ENCODE measurements at places on chromosomes 6 and 20.

DNA sequence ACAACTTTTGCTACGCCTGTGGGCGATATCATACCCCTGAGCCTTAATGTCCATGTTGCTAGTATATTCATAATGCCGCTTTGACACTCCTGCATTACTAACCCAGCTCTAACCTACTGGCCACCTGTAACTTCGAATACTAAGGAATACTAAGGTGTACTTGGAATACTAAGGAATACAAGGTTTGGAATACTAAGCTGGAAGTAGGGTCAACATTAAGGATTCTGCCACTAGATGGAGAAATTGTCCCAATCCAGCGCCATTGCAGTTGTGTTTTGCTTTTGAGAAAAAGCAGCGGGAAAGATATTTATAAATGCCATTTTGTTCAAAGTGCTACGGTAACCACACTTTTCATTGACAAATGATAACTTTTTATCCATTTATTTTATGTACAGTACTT lies 10.7 kb downstream of the TBXT start:
- no peak for DNase-seq

DNA sequence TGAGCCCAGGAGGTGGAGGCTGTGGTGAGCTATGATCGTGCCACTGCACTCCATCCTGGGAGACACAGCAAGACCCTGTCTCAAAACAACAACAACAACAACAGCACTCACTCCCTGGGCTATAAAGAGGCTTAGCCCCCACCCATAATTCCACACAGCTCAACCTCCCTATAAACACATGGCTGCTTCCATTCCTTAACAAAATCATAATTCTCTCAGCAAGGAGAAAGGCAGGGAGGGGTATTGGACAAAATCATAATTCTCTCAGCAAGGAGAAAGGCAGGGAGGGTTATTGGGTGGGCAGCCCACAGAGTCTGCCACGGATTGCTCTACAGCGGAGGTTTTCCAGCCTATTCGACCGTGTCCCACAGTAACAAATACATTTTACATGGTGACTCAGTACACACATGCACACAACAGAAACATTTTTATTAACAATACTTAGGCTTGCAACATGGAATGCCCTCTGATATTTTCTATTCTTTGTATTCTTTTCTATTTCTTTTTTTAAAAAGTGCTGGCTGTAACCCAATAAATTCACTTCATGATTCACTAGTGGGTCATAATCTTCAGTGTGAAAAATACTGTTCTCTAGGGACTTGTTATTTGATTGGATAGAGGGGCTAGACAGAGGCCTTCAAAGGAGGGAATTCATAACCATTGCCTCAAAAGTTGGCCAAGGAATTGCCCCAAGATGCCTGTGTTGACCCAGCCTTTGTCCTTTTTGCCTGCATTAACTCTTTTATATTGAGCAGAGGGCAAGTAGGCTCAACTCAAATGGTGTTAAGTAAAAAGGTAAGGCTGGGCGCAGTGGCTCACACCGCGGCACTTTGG lies 50.6 kb upstream of the ZMYND8 start:
- no peak for DNase-seq

GRCh38 chr6:158758941-158759479 lies 60.2 kb downstream of the EZR start:
- DNase-seq = peak; percentile 67

DNA sequence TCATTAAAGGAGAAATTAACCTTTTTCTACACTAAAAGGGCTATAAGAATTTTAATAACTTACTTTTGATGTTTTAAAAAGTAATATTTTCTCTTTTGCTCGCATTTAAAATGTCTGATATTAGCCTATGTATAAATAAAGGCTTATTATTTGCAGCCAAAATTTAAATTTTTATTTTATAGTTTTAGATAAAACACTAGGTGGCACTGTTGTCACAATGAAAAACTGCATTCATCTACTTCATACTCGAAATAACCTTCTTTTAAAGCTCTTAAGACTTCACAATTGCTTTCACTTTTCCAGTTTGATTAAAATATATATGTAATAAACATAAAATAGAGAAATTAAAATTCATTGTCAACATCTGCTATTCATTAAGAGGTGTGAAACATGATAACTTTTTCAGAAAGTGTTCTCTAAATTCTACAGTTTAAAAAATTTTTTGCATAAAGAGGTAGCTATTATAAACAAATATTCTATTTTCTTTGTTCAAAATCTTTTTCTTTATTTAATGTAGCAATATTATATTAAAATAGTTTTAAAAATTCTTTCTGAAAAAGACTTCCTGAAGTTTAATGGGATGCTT lies 78.8 kb upstream of the DEFB112 start:
- peak; percentile 2 for DNase-seq

DNA sequence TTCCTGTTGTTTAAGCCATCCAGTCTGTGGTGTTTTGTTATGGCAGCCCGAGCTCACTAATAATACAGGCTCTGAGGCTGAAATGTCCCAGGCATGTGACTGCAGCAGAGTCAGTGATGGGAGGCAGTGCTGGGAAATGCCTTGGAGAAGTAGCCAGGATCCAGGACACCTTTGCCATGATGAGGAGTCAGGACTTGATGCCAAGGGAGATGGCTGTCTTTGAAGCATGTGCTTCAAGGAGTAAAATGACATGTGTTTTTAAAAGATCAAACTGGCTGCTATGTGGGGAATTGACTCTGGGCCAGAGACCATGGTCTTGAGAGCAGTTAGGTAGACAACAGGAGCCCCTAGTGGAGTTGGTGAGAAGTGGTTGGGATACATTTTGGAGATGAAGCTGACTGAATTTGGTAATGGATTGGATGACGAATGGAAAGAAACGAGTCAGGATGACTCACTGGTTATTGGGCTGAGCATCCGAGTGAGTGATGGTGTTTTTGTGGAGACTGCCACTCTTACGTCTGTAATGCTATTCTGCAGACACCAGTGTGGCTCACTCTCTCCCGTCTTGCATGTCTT lies 322.2 kb downstream of the PLCB1 start:
- DNase-seq = peak; percentile 31

- DNase-seq = no peak
Measured at GRCh38 chr6:44245391-44245911, 1.4 kb upstream of the HSP90AB1 start.

DNA sequence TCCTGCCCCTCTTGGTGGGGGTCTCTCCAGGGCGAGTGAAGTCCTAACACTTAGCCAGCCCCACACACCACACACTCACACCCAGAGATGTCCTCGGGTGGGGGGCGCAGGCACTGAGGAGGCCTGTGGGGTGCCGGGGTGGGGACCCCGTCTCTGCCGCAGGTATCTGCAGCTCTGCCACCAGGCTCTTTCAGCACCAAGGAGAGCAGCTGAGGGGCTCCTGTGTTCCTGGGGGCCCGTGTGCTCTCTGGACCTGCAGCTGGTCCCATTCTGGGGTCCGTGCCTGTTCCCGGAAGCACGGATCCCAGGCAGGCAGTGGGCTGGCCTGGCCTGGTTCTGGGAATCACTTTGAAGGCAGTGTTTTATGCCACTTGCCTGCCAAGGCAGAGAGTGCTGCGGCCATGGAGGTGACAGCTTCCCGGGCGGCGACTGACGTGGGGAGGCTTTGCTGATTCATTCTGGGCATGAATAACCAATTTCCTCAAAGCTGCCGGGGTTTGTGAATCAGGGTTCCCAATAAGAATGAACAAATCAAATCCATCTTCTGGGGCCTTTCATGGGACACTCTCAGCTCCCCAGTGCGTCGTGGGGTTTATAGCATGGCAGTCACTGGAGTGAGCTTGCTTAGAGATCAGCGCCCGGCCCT lies 54.4 kb upstream of the SLCO4A1 start:
- DNase-seq = no peak

DNA sequence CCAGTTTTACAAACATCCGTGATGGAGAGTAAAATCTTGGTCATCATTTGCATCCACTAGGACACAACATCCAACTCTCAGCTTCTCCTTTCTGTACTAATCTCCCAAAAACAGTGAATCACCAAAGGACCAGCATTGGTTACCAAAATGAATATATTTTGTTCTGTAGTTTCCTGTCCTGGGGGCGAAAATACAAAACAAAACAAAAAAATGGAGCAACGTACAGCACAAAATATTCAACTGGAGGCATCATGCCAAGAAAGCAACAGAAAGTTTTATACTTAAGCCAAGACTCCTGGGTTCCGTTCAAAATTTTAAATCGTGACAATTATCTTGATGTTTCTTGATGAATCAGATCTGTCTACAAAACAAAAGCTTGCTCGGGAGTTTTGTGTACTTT lies 126.6 kb upstream of the CCDC28A start:
- no peak for DNase-seq

GRCh38 chr6:156280065-156280464 lies 497.1 kb upstream of the ARID1B start:
- DNase-seq = no peak

DNA sequence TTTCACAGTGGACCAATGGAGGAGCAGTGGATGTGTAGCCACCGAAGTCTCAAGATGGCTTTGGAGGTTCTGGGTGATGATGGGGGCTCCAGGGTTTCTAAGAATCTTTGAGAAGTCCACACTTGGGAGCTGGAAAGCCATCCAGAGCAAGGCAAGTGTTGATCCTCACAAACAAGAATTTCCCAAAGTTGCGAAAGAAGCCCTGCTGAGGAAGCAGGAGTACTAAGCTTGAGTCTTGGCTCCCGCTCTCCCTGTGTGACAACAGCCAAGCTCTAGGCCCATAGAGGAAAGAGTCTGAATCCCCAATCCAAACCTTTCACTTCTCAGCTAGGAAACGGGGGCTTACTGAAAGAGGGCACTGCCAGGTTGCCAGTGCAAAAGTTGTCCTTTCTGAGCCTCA lies 106.0 kb downstream of the EDN3 start:
- DNase-seq = no peak

- no peak for DNase-seq
Measured at GRCh38 chr6:140303218-140303949, 928.9 kb upstream of the CITED2 start.

DNA sequence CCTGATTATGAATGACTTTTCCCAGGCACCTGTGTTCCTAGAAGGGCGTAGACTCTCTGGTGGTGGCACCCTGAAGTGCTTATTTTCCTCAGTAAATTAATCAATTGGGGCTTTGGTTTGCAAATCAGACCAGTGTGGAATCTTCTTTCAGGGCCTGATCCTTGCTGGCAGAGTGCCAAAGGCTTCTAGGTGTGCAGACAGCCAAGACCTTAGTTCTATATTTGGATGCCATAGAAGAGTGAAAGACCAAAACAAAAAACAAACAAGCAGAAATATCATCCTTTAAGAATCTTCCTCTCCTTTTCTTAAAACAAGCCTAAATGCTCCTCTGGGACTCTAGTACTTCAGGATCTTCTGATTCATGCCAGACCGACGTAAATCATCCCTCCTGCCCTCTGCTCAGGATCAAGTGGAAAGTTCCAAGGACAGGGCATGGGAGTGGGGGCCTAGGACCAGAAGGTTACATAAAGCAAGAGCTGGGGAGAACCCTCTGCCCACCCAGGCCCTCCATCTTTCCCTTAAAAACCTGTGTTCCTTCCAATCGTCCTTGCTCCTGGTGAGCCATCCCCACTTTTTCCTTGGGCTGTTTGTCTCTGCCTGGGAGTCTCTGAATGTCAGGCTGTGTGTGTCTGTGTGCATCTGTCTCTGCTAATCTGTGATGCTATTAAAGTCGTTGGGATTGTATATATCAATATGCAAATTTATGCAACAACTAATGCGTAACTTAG lies 70.5 kb upstream of the MYLIP start:
- no peak for DNase-seq

DNA sequence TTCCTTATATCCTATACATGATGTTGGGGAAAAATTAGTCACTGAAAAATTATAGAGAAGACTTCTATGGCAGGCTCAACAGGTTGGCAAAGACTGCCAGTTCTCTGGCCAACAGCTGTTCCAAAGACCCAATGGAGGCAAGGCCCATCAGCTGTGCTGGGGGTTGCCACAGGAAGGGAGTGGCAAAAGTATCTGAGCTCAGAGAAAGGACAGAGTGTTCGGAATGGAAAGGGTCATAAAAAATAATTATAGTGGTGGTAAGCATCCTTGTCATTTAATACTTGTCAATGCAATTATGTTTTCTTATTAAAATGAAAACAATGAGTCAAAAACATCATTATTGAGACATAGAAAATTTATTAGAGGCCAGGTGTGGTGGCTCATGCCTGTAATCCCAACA lies 36.1 kb downstream of the FASTKD5 start:
- DNase-seq = peak; percentile 50

DNA sequence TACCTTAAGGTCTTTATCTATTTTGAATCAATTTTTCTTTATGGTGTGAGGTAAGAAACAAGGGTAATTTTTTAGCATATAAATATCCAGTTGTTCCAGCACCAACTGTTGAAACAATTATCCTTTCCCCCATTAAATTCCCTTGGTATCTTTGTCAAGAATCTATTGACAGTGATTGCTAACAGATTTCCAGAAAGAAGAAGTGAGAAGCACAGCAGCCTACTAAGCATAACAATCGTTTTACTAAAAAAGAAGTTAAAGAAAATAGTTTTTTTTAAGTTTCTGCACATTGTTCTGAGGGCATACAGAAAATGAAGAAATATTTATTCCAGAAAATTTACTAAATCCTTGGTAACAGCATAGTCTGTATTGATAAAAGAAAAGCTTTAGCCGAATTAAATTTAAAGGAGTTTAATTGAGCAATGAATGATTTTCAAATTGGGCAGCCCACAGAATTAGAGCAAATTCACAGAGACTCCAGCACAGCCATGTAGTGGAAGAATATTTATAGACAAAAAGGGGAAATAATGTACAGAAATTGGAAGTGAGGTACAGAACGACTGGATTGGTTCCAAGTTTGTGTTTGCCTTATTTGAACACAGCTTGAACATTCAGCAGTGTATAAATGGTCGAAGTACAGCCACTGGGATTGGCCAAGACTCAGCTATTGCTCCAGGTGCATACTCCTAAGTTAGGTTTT lies 97.9 kb upstream of the UST start:
- DNase-seq = no peak

DNA sequence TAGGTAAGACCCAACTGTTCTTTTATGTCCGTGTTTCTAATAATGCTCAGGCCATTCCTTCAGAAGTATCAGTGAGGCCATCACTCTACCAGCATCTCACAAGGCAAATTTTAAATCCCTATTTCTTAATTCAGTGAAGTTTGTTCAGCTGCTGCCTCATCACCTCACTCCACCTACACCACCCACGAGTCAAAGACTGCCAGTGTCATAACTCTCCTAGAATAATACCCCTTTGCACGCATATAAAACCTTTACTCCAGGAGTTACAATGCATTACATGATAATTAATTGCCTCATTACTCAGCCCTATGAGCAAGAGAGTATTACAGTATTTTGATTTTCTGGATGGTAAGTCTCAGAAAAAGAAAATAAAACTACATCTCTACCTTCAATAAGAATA lies 793.6 kb downstream of the TFAP2A start:
- no peak for DNase-seq

DNA sequence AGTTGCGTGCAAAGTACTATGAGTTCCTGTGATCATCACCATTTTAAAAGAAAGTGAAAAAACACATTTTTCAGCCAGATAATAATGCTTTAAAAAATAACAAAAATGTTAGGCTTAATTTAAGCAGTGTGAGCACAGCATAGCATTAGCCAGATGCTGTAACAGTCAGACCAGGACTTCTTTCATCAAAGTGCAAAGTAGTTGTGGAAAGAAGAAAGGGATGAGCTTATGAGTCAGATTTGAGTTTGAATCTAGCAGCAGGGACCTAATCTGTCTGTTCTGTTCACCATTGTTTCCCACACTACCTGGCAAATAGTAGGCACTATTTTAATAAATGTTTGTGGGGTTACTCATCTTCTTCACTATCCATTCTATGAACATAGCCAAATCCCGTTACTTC lies 70.1 kb downstream of the KLHL32 start:
- no peak for DNase-seq

Measured in COR-L47 (cell line).